ENCODE measurements at places on chromosomes 5 and 9.

GRCh38 chr5:2780421-2781171, 29.1 kb upstream of the IRX2 start:
- no peak for DNase-seq

DNA sequence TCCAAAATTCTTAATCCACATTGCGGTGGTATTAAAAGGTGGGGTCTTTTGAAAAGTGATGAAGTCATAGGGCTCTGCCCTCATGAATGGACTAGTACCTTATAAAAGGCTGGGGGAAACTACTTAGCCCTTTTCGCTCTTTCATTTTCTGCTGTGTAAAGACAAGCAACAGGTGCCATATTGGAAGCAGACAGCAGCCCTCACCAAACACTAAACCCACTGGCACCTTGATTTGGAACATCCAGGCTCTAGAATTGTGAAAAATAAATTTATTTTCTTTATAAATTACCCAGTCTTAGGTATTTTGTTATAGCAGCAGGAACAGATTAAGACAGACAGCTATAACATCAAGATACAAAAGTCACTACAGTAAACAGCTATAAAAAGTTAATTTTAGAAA, 12.8 kb downstream of the PJA2 start:
- DNase-seq: no peak

DNA sequence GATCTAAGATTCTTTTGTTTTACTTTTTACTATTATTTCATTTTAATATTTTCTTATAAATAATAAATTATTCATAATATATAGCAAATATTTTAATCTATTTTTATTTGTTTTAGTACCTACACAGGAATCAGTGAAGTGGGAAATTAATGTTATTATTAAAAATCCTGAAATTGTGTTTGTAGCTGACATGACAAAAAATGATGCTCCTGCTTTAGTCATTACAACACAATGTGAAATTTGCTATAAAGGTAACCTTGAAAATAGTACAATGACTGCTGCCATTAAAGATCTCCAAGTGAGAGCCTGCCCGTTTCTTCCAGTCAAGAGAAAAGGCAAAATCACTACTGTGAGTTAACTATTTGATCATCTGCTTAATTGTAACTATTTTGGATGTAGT, 138.7 kb downstream of the VPS13A start:
- DNase-seq: no peak

DNA sequence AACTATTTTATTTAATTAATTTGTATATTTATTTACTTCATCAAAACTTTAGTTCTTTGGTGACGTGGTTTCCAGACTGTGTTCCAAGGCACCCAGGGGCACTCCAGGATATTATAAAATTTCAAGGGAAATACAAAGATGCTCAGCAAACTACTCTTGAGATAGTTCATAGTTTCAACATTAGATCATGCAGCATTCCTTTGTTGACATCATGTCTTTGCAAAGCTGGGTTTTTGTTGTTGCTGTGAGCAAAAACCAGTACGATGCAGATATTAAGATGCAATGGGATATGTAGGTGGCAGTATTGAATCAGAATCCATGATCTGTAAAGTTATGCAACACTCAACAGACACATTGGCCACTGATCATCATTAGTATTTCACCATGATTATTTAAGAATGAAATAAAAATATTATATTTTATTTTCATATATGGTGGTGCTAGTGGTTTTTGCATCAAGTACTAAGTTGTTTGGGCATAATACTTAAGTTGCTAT, 219.7 kb downstream of the ADCY2 start:
- DNase-seq: no peak

DNA sequence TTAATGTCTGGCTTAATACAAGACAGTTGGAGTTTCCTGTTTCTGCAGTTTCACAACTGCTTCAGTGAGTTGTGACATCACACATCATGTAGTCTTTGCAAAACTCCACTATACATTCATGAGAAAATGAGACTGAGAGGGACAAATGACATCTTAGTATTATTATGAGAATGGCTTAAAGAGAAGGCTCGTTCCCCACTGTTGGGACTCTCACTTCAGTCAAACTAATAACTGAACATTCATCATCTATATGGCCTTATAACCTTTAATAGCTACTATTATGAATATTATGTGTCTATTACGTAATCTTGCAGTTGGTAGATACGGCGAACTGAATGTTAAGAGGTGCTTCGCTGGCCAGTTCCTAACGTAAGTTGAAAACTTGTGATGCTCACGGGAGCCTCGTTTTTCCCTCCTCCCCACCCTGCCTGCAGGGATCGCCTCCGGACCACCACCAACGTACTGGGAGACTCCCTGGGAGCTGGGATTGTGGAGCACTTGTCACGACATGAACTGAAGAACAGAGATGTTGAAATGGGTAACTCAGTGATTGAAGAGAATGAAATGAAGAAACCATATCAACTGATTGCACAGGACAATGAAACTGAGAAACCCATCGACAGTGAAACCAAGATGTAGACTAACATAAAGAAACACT, 79.4 kb downstream of the SLC1A3 start:
- DNase-seq: no peak

DNA sequence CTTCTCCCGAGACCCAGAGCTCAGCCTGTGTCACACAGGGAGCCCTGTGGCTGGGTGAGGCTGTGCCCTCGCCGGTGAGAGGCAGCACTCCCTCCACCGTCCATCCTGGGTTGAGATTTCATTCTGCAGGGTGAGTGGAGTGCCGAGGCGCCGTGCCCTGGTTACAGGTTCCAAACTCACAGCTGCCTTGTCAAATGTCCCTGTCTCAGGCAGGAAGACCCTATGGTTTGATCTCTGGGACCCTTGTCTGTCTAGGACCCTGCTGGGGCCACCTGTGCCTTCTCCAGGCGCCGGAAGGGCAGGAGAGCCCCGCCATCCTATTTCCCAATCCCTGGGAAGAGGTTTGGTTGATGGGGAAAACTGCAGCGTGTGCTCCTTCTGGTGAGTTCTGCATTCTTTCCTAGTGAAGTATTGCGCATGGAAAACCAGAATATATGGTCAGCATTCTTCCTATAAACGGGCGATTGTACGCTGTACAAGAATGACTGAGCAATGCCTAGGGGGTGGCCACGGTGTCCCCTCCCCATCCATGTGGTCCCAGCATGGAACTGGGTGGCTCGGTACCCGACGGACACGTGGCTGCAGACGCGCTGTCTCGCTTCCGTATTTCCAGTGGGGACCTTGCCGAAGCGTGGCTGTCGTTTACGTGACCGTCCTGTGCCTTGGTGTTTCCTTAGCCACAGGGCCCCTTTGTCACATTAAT, 95.9 kb upstream of the COL5A1 start:
- no peak for DNase-seq

DNA sequence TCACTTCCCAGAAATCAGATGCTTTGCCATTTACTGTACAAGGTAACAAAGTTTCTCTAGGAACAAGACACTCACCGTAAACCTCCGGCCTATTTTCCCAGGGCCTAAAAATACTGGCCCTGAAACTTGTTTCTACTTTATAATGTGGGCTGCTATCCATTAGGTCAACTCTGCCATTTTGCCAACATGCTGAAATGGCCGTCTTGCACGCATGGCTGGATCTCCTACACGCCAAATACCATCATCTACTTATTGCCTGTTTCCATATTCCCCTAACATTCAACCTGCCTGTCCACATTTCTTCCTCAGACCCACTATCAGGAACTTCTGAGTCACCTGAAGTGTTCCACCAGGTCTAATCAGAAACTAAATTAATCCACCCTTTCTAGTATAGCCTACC, 4.7 kb downstream of the TBCA start:
- DNase-seq: no peak

- DNase-seq: no peak
These were observed 60.2 kb upstream of the PCSK5 start for GRCh38 chr9:75830303-75830702.

DNA sequence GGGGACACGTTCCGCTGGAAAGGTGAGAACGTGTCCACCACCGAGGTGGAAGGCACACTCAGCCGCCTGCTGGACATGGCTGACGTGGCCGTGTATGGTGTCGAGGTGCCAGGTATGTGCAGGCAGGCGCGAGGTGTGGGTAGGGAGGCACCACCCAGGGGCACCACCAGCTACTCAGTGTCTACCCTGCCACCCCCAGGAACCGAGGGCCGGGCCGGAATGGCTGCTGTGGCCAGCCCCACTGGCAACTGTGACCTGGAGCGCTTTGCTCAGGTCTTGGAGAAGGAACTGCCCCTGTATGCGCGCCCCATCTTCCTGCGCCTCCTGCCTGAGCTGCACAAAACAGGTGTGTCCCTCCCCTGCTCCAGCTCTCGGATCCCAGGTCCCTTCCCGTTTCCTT, 15.1 kb downstream of the SLC27A4 start:
- no peak for DNase-seq

- no peak for DNase-seq
These were observed 184.8 kb upstream of the RASEF start for GRCh38 chr9:83247732-83248131.

Data from NCI-H1417 treated with DMSO at 0.1 percent for 48 hours (cell line).